Stimulated activated CD4-positive, alpha-beta T cell treated with anti-CD3 and anti-CD28 coated beads, TNF-alpha, amount 100 ng/mL, for 24 hours (primary cell): ENCODE measurements at places on chromosomes 1 and 21.

DNA sequence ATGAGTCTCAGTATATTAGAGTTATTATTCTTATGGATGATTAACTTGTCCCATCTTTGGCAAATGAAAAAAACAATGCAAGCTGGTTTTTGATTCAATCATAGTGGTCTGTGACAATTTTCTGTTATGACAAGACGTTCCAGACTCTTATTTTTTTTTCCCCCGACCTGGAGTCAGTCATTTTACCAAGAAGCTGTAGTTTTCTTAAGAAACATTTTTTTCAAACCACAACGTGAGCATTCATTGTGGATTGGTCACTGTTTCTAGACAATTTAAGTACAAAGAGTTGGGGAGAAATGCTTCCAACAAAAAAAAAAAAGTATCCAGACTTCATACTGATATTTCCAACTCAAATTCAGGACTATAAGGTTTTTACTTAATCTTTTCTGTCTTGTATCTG lies 8.0 kb upstream of the ANGPTL3 start:
- DNase-seq, result no peak

DNA sequence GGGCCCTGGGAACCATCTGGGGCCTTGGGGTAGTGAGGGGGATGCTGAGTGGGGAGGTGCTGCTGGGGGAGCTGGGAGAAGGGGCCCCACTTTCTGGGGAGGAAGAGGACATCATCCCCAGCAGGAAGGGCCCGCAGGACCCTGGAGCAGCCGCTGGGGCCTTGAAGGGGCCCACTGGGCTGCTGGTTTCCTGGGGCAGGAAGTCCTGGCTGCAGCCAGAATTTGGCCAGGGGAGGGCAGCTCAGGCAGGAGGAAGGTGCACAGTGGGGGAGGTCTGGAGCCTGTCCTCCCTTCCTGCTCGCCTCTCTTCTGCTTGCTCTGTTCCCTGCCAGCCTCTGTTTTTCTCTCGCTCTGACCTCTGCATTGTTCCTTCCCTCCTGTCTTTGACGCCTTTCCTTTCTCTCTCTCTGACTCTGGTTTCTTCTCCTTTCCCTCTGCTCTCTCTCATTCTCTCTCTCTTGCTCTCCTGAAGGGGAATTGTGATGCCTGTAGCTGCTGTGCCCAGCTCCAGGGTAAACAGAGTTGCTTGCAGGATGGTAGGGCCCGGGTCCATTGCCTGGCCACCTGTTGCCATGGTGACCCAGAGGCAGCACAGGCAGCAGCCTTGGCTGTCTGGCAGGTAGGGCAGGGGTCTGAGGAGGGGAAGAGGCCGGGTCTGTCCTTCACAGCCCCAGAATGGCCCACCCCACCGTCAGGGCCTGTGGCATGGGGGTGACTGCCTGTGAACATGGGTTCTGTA lies 23.9 kb downstream of the ACOT11 start:
- DNase-seq, result no peak

GRCh38 chr1:218694636-218695035 lies 349.5 kb downstream of the TGFB2 start:
- no peak for DNase-seq

GRCh38 chr1:170290991-170291390 lies 145.2 kb downstream of the NTMT2 start:
- no peak for DNase-seq

DNA sequence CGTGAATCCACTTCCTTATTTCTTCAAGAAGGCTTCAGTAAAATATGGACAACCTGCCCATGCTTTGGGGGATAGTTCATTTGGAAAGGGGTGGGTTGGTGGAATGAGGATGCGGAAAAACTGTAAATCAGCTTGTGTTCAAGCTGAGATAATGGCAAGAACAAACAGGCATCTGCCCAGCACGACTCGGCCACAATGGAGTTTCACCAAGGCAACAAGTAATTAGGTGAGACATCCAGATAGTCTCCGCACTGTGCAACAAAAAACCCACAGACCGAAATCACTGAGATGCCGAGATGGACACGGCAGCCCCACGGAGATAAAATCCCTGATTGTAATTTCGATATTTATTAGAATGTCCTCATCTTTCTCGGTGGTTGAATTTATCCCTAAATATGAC lies 455.2 kb downstream of the AJAP1 start:
- no peak for DNase-seq
